ENCODE measurements at places on chromosomes 6 and 20.

GRCh38 chr20:49490689-49491088 is 8.2 kb upstream of the KCNB1 start:
- DNase-seq = no peak

- DNase-seq = no peak
Observed at GRCh38 chr20:15328084-15328483, 990.7 kb upstream of the FLRT3 start.

DNA sequence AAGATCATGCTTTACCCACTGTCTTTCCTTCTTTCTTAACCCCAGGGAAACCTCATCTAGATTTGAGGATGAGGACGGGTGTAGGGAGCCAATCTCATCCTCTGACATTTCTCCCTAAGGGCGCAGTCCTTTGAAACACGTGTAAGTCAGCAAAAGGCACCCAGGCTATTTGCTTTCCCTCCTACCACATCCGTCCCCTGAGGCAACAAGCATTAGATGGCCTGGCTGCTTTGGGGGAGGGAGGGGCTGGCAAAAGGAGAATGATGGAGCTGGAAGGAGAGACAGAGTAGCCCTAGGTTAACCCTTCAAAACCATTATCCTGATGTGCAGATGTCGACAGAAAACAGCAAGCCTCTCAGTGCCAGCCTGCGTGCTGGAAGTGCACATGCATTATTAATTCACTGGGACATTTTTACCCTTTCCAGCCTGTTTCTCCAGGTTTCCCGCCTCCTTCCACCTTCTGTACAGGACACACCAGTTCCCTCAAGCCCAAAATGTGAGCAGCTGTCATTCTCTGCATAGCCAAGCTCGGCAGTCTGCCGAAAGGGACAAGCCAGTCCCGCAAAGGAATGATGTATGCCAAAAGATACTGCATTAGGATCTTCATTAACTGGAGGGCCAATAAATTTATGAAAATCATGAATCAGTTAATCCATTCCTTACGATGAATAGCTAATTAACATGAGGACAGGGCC is 547.2 kb downstream of the CD83 start:
- DNase-seq = no peak

GRCh38 chr6:33105386-33105785 is 29.6 kb downstream of the HLA-DPB1 start:
- DNase-seq = no peak

- no peak for DNase-seq
Observed at GRCh38 chr20:1392443-1392692, 486 bp downstream of the FKBP1A start.

DNA sequence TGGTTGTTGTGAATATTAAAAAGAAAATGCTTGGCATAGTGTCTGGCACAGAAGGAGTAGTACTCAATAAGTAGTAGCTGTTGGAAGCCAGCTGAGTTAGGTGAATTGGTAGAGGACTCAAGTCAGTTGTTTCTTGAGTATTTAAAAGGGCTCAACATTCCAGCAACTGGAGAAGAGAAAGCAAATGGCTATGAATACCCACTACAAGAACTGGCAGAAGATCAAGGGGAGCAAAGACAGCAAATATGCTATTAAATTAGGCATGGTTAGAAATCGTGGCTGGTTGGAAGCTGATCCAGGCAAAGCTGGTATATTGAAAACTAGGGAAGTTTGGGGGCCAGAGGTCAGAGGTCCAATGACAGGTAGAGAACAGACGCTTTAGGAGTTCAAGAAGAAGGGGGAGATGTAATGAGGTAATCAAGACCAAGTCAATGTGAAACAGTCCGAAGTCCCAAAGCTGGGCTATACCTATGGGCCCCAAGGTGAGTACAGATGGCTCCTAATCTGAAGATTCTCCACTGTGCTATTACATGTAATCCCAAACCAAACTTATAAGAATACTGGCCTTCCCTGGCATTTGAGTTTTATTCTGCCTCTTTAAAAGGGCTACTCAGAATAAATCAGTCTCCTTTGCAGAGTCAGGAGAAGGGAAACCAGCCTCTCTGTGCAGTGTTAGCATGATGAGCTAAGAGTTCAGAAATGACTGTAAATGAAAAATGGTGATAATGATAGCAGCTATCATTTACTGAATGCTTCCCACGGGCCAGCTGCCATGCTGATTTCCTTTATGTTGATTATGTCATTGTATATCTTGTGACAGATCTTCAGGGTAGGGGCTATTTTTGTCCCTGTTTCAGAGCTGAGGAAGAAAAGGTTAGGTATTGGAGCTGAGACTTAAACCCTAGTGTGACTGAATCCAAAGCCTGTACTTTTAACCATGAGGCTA is 122.3 kb downstream of the ANKS1A start:
- DNase-seq = peak; percentile 28

GRCh38 chr6:129104560-129104959 is 221.6 kb downstream of the LAMA2 start:
- no peak for DNase-seq

- no peak for DNase-seq
Observed at GRCh38 chr6:24990236-24990845, 54.6 kb upstream of the RIPOR2 start.

DNA sequence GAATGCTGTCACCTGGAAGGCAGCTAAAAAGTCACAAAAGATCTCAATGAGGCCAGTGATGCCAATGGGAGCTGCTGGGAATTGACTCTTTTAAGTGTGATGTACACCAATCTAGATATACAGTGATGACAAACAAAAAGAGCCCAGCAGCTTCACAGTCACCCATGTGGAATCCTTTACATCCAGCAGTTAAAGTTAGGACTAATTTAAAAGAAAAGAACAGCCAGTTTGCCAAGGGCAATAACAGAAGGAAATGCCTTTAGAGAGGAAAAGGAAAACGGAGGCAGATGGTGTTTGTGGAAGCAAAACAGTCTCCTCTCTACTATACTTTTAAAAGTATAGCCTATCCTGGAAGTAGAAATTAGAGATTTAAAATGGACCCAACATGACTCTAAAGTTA is 873.5 kb downstream of the EPHA7 start:
- DNase-seq = no peak

DNA sequence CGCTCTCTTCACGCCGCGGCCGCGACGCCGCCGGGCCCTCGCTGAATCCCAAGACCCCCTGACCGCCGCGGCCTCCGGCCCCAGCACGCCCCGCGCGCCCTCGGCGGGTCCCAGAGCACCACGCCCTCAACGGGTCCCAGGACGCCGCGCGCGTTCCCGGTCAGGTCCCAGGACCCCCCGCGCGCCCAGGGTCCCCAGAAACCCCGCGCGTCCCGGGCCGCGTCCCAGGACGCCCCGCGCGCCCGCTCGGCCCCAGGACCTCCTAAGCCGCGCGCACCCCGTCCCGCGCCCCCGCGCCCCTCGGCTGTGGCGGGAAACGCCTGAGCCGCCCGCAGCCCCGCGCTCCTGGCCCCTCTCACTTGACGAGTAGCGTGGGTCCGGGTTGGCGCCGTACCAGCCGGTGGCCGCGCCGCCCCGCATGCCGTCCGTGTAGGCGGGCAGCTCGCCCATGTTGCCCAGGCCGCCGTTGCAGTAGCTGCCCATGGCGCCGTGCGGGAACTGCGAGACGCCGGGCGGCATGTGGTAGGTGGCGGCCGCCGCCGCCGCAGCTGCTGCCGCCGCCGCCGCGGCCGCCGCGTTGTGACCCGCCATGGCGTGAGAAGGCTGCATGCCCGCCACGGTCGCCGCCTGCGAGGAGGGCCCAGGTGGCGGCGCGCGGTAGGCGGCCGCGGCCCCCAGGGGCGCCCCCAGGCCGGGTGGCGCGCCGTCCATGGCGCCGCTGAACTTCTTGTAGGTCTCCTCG is 556 bp downstream of the NKX2-4 start:
- DNase-seq = no peak

DNA sequence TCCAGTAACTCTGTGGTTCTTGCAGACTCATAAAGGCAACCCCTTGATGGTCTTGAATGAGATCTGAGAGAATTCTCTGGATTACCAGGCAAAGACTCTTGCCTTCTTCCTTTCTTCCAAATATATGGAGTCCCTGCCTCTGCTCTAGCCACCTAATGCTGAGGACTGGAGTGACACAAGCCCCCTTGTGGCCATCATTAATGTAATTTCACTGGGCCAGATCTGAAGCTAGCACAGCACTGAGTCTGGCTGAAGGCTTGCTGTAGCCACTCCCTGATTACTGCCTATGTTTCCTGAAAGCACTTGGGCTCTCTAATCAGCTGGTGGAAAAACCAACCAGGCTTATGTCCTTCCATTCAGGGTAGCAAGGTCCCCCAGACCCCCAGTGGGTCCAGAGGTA is 559.3 kb upstream of the IRAK1BP1 start:
- no peak for DNase-seq

- DNase-seq = no peak
Observed at GRCh38 chr6:134846031-134846430, 103.9 kb downstream of the ALDH8A1 start.

DNA sequence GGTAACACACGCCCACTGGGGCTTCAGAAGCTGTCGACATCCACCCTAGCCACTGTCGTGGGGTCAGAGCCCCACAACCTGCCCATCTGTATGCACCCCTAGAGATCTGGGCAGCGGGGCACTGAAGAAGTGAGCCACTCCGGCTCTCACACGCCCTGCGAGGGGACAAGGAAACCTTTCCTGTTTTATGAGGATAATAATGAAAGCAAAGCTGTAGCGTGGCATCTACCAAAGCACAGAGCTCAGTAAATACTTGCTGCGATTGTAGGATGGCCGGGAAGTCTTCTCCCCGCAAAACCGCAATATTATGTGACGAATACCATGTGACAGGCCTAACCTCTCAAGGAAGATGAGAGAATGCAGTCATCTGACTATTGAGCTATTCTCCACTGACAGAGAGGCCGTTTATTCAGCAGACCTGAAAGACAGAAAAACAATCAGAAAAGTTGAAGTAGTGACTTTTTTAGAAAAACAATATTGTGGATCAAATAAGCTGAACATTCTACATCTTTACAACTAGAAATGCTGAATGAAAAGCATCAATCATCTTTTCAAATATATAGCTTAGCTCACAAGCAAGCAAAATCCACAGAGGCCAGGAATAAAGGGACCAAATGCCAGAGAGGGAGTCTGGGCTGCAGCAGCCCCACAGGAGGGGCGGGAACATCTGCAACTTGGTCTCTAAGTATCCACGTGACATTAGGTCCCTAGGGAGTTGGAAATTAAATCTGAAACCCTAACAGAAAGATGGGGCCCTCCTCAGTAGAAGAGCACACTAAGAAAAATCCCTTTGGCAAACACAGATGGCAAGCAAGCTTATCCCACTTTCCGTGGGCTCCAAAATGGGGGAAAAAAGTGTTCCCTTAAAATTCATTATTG is 207.8 kb downstream of the TTLL2 start:
- DNase-seq = no peak

DNA sequence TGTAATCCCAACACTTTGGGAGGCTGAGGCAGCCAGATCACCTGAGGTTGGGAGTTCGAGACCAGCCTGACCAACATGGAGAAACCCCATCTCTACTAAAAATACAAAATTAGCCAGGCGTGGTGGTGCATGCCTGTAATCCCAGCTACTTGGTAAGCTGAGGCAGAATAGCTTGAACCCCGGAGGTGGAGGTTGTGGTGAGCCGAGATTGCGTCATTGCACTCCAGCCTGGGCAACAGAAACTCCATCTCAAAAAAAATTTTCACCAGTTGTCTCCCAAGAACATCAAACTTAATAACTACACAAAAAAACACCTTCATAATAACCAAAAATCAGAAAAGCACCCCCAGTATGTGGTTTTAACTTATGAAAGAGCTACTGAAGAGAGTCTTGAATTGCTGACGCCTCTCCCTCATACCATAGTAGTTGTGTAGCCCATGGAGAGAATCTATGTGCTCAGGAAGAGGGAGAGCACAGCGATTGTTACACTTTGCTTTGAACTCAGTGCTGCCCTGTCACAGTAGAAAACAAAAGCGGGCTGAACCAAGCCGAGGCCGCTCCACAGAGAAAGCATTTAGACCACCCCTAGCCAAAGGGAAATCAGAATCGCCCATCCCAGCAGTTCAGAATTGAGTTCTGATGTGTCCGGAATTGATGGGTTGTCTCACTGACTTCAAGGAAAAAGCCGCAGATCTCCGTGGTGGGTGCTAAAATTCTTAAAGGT is 42.0 kb upstream of the GMPR start:
- no peak for DNase-seq

DNA sequence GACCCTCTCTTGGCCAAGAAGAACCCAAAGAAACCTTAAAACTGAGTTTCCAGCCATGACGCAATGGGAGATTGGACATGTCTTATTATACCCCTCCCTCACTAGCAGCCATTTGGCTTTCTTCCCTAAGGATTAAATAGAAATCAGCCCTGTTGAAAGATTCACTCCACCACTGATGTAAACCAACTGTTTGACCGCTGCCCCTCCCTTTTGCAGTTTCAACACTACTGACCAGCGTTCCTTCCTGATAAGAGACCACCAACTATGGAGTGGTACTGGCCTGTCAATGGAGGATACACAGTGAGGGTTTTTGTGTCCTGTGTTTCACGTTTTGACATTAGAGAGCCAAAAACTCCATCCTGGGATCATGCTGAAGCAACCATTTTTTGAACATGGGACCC is 53.2 kb upstream of the CD2AP start:
- DNase-seq = no peak

DNA sequence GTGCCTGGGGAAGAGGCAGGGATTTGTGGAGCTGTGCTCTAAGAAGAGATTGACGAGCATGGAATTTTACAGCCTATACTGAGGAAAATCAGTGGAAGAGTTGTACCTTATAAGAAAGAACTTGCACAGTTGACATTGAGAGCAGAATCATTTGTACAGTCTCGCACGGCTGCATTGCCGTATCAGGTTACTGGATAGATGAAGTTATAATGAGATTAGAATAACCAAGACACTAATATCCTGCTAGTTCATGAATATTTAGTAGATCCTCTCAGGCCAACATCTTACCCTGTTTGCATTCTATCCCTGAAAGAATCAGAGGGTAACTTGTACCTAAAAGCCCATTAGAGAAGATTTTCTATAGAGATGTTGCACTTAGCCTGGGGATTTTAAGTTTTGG is 447.1 kb downstream of the PREX1 start:
- DNase-seq = no peak

DNA sequence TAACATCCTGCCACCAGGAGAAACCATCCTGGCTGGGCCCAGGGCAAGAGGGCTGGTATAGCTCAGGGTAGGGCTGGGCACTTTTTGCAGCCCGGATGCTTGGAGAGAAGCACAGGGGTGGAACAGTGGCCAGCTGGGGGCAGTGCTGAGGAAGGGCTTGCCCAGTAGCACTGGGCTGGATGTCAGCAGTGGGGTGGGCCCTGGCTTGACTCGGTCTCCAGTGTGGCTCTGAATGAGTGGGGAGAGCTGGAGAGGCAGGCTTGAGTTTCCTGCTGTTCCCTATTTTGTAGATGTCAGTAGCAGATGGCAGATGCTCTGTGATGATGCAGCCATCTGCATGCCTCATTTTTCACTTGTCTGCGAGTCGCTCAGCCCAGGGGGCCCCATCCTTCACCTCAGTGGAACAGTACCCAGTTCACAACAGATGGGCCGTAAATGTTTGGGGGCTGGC is 56.3 kb upstream of the TULP1 start:
- DNase-seq = peak; percentile 57

DNA sequence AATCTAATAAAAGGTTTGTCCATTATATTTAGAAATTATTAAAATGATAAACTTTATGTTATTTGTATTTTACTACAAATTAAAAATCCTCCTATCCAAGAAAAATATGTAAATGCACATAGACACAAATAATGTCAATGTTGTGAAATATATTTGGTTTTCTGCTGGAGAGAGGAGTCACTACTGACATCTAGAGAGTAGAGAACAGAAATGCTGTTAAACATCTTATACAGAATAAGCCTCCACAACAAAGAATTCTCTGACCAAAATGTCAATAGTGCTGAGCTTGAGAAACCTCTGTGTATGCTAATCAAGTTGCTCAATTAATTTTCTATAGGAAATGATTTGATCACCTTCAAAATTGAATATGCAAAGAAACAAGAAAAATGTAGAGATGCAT is 12.4 kb downstream of the HTR1B start:
- no peak for DNase-seq

- no peak for DNase-seq
Observed at GRCh38 chr20:33696448-33696847, 10.3 kb upstream of the E2F1 start.
